ENCODE measurements at places on chromosomes 5 and 9.
A peak's percentile ranks its signal among the peaks of the same experiment; 100 is the strongest.

GRCh38 chr5:129110742-129111141, 16.2 kb downstream of the ISOC1 start:
- peak; percentile 46 for DNase-seq

DNA sequence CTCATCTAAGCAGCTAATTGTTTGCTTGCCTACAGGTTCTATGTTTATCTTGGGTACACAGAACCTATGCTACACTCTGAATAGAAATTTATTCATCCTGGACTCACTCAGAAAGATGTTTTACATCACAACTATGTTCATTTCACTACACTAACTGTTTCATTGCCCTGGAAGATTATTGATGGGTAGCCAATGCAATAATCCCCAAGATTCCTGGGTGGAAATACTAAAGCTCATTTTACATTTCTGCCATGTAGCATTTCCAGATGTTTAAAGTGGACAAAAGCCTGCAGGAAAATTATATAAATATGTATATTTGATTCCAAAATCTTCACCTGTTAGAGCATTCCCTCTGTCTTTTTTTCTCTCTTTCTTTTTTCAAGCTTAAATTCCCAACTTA, 51.9 kb upstream of the IL7R start:
- no peak for DNase-seq

- DNase-seq: peak; percentile 57
Observed at GRCh38 chr5:79436224-79436623, 77.7 kb downstream of the HOMER1 start.

DNA sequence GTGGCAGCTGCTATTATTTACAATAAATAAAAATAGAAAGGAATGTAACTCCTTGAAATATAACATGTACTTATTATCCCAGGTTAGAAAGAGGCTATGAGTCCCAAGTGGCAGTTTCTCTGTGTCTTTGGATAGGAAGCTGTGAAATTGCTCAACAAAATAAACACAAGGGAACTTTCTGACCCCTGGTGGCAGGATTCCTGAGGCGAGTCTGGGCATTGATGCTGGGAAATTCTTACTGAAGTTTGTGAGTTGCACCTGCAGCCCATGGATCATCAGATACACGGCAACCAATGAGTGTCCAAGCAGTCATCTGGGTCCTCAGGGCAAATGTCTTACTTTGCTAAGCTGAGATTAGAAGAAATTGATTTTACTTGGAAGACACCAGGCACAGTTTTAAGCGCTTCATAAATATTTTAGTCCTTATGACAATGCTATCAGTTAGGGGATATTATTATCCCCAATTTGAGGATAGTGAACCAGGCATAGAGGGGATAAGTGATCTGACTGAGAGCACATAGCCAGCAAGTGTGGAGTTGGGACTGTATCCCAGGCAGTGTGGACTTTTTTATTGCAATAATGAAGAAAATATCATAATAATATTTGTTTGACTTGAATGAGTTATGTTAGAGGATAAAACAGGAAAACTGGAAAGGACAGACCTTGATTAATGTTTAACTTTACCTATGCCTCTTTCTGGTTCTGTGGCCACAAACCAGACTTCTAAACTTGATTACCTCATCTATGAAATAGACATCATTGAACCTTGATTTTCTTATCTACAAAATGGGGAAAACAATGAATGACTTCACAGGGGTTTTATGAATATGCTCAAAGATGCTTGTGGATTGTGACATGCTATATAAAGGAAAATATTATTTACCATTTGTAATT, 265.5 kb upstream of the ADAMTSL1 start:
- DNase-seq: peak; percentile 65

- no peak for DNase-seq
Observed at GRCh38 chr9:79799691-79800335, 228.0 kb downstream of the TLE4 start.

DNA sequence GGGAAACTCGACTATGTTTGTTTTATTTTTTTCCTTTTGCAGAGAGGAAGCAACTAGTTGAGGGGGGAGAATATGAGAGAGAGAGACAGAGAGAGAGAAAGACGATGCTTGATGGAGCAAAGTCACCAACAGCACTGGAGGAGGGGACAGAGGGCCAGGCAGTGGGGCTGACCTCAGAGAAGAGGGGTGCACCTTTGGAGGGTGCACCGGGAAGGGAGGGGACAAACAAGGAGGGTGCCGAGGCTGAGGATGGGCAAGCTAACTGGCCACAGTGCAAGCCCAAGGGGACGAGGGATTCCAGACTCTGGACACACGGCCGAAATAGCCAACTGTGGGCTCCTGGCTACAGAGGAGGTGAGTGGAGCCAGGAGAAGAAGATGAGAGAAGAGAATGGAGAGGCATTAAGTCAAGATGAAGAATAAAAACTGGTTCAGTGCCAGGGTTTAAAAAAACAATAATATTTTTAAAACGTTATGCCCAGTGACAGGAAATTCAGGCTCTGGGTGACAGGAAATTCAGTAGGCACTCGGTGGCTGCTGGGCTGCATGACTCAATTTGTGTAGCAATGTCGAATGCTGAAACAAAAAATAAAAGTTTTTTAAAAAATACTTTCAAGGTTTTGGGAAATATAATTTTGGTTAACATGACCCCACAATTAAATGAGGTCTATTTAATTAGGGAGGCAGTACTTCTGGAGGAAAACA, 13.3 kb upstream of the GLRX start:
- no peak for DNase-seq
